NCI-H1417 (cell line): ENCODE measurements at places on chromosomes 12 and 14.
A peak's percentile ranks its signal among the peaks of the same experiment; 100 is the strongest.

- peak; percentile 76 for DNase-seq
Measured at GRCh38 chr14:85873006-85873405, 343.1 kb downstream of the FLRT2 start.

DNA sequence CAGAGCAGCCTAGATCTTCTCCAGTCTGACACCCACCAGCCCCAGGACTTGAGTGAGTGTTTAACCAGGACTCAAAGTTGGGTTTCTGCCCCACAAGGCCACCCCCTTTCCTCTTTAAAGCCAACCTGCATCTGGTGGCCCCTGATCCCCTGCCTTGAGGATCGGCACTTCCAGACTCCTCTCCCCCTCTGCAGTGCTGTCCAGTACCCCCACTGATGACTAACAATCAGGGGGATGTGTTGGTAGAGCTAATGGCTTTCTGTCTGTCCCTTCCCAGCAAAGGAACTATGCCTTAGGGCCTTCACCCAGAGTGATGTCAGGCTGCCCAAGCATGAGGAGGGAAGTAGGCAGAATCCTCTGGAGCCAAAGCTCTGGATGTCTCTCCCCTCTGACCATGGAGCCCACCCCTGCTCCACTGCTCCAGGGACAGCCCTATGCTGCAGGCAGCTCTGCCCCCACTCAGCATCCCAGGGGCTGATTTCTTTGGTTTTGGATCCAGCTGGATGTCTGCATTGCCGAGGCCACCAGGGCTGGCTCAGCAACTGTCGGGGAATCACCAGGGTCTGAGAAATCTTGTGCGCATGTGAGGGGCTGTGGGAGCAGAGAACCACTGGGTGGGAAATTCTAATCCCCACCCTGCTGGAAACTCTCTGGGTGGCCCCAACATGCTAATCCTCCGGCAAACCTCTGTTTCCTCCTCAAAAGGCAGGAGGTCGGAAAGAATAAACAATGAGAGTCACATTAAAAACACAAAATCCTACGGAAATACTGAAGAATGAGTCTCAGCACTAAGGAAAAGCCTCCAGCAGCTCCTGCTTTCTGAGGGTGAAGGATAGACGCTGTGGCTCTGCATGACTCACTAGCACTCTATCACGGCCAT, 42.9 kb downstream of the DAD1 start:
- DNase-seq: no peak

GRCh38 chr12:56699020-56699661, 11.1 kb upstream of the PTGES3 start:
- no peak for DNase-seq

GRCh38 chr14:100807979-100808734, 17.8 kb upstream of the MEG3 start:
- no peak for DNase-seq

- DNase-seq: peak; percentile 53
Measured at GRCh38 chr14:56660677-56661389, 81.2 kb downstream of the TMEM260 start.

- DNase-seq: no peak
Measured at GRCh38 chr14:74634481-74634880, 22.4 kb upstream of the LTBP2 start.

DNA sequence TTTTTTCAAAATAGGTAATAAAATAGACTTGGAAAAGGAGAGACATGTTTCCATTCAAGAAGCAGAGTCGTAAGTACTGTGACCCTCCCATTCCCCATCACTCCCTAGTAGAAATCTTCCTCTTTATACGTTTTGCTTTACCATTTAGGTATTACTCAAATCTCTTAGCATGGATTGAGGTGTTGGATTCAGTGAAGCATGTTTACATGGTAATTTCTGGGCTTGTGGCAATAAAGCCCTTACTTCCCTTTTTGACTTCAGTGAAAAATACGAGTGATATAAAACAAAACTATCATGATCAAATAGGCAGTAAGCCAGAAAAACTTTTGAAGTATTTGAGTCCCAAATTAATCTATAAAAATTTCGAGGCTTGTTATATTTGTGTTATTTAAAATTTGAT, 27.4 kb downstream of the RAB21 start:
- no peak for DNase-seq

DNA sequence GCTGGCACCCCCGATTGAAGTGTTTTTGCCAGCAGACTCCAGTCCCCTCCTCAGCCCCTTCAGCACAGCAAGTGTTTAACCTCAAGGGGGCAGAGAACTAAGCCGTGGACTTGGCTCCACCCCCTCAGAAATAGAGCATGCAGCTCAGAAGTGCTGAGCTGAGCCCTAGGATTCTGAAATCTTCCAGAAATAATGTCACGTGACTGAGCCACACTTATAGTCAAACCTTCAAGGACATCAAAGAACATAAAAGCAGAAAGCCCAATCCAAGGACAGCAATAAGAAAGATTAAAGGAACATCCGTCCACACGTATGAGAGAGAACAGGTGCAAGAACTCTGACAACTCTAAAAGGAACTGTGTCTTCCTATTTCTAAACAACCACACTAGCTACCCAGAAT, 317.7 kb upstream of the LRFN5 start:
- DNase-seq: no peak

DNA sequence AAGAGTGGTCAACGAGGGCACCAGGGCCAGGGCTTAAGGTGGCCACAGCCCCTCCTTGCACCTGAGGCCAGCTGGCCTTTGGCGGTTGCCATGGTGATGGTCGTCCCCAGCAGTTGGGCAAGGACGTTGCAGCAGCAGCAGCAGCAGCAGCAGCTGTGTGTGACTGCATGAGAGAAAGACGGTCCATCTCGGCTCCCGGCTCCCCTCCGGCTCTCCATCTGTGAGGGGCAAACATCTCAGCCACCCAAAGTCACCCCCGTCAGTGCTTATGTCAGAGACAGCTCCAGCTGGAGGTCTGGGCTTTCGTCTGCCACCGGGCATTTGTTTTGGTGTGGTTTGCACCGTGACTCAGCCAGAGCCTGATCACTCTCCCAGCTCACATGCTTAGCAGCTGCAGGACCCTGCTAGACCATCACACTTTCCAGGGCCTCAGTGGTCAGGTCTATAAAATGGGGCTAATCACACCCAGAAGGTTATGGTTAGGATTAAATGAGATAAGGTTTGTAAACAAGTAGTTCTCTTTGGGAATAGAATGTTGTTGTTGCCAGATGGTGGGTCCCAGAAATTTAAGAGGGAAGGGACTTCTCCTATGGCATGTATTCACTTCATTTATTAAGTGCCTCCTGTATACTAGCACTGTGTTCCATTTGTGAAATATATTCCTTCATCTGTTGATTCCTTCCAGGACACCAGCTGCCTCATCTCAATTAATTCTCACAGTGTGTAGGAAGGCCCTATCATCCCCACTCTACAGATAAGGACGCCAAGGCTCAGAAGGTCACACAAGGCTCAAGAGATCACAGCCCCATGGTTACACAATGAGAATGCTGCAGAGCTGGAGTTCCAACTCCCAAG, 212.6 kb upstream of the LHX5 start:
- DNase-seq: no peak

GRCh38 chr14:67680941-67681340, 6.5 kb upstream of the VTI1B start:
- no peak for DNase-seq

GRCh38 chr14:68412505-68413465, 380.1 kb downstream of the ZFP36L1 start:
- DNase-seq: no peak

DNA sequence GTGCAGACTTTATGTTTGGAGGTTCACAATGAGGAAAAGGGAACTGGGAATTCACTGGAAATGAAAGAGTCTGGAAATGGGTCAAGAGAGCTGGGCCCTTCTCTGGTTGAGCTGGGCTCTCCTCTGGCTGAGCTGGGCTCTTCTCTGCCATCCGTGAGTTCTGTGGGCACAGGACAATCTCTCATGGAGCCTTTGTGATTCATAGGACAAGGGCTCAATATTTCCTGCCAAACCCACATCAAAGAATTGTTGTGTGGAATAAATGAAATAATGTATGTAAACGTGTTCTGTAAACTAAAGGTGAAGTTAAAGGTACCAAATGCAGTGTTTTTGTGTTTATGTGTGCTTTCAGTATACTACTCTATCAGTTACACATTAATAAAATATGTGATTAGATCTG, 95.5 kb upstream of the OVCH1 start:
- DNase-seq: no peak

DNA sequence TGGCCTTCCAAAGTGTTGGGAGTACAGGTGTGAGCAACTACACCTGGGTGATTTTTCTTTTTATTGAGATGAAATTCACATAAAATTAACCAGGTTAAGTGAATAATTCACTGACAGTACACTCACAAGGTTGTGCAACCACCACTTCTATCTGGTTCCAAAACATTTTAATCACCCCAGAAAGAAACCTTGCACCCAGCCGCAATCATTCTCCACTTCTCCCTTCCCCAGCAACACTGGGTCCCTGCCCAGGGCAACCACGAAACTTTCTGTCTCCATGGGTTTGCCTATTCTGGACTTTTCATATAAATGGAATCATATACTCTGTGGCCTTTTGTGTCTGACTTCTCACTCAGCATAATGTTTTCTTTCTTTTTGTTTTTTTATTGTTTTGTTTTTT, 26.3 kb upstream of the MLXIP start:
- DNase-seq: no peak

DNA sequence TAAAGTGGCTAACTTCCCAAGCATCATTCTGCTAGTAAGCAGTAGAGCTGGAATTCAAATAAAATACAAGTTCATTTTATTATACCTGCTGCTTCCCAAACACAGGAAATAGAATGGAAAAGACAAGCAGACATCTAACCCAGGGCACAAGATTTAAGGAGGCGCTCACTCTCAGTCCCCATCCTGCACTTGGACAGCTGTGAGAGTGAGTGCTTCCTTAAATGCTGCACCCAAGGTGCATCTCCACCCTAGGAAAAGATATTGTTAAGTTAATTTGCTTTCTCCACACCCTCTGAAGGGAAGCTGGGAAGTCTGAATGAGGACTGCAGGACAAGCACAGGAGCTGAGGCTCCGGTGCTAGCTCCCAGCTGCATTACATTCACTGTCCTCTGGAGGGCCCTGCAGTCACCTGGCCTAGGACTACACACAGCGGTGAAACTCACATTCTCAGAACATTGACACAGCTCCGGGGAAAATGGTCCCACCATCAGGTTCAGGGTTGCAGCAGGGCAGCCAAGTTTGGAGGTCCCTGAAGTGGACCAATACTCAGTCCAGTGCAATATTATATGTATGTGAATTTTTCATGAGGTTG, 14.2 kb downstream of the HEBP1 start:
- DNase-seq: no peak

GRCh38 chr14:60735416-60735815, 855 bp downstream of the MNAT1 start:
- DNase-seq: no peak

GRCh38 chr14:64763801-64764621, 59.8 kb downstream of the PLEKHG3 start:
- DNase-seq: no peak

GRCh38 chr14:99380991-99381687, 99.5 kb downstream of the SETD3 start:
- DNase-seq: no peak

GRCh38 chr14:38366374-38366773, 110.5 kb upstream of the CLEC14A start:
- no peak for DNase-seq

- DNase-seq: no peak
Measured at GRCh38 chr14:32824195-32824594, 114.5 kb upstream of the NPAS3 start.

- no peak for DNase-seq
Measured at GRCh38 chr12:25970916-25971653, 12.6 kb downstream of the RASSF8 start.

GRCh38 chr12:10272467-10272866, 35.2 kb upstream of the KLRD1 start:
- no peak for DNase-seq

DNA sequence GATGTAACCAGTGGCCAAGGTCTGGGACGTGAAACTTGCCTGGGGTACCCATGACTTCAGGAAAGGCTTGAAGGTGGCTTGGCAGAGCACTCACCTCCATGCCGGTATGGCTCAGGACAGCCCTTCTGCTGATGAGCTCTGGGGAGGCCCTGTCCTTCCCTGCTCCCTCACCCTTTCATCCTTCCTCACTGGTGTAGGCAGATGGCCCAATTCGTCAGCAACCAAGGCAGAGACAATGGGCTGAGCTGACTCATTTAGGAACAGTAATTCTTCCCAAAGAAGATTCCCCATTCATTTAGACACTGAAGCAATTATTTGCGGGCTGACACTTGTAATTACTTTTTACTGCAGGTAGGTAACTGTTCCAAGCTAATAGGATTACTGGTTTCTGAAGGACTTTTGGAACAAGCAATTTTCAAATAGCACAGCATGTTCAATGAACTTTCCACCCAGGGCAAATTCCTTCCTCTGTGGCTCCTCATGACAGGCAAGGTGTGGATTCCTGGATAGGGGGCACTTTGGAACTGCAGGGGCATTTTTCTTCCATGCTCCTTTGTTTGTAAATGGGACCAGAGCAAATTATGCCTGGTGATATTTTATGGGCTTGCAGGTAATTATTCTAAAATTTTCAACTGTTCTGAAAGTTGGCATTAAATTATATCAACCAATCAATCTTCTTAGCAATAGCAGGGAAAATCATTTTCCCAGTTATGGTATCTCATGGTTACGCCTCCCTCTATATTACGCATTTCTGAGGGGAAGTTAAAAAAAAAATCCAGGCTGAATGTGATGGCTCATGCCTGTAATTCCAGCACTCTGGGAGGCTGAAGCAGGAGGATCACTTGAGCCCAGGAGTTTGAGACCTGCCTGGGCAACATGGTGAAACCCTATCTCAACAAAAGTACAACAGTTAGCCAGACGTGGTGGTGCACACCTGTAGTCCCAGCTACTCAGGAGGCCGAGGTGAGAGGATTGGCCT, 24.1 kb upstream of the NRDE2 start:
- DNase-seq: no peak

- no peak for DNase-seq
Measured at GRCh38 chr14:75299059-75299458, 20.4 kb downstream of the FOS start.

GRCh38 chr12:111775205-111776193, 8.8 kb downstream of the ALDH2 start:
- no peak for DNase-seq

DNA sequence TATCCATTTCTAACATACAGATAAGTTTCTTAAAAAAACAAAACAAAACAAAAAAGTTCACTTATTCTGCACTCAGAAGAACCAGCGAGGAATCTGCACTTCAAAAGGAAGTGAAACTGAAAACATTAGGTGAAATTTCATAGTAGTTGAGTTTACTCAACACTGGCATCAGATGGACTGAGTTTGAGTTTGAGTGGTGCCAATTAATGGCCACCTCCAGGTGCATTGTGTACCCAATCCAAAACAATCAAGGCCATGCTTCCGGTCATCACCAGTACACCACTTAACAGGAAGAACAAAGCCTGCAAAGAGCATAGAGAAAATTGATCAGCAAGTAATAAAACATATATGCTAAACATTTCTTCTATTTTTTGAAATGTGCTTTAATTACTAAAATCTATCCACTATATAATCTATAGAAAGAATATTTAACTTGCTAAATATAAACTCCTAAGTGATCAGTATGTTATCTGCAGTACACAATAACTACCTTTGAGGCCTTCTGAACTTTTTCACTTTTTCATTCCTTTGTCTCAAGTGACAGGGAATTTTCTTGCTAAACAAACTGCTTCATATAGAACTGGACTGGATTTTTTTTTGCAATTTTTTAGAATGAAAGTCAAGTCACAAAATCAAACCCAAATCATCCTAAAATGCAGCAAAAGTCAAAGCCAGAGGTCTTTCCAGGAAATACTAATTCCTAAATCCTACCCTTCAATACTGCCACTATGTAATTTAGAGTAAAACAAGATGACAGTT, 11.5 kb downstream of the SLC38A2 start:
- peak; percentile 49 for DNase-seq
